Fibroblast of the aortic adventitia (primary cell): ENCODE measurements at places on chromosomes 16 and 17. TPM values are rescaled to one million over a fixed set of nuclear protein-coding genes. Genes with fewer than 3 reads are reported as not detected.

Gene ATP1B2
- total RNA-seq, result not detected in 2 replicates

DNA sequence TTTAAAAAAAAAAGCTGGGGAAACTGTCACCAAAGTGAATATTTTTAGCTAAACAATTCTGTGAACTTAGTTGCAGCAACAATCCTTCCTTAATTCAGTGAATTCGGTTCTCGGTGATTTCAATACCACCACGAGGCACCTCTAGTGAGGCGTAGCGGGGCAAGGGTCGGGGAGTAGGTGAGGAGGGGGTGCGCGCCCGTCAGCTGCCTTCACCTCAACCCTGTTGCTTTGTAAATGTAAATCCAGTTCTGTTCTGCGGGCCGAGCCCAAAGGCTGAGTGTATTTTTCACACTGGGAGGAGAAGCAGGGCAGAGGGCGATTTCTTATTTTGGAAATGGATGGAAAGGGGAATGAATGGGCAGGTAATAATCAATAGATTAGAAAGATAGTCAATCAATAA is 17.4 kb downstream of the SALL1 start:
- no peak for DNase-seq

Gene TBC1D28
- total RNA-seq, result not detected in 2 replicates

DNA sequence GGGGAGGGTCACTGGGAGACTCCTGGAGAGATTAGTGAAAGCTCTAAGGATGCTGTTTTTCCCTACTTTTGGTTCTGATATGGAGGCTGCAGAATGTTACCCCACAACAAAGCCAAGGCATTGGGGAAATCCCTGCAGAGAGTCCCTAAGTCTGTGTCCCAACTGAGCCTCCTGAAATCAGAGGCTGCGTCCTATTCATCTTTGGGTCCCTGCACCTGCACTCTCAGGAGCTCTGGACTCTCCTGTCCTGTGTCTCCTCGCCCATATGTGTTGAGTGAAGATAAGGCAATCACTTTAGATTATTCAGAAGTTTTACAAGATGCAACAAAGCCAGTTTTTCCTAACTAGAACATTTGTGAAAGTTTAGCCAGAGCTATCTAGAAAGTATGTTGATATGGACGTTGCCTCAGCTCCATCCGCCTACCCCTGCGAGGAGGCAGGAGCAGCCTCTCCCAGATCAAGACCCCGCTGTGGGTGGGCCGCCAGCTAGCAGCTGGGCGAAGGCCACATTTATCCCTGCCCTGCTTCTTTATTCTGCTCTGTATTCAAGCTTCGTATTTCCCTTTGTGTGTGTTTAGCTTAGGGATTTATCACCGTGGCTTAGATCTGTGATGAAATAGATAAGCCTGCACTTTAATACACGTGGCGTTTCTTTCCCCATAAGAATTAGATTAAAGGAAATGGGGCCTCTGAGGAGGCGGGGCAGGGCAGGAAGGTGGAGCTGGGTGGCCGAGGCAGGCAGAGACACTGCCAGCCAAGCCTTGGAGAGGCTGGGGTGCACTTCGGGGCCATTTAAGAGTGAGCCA is 37.4 kb downstream of the SHISA6 start:
- DNase-seq, result no peak

- no peak for DNase-seq
Measured at GRCh38 chr17:47894498-47895346, 1.3 kb upstream of the SP2 start.

Gene CD300LG
- total RNA-seq, result not detected in 2 replicates

GRCh38 chr17:77722366-77722765 is 236.1 kb upstream of the TNRC6C start:
- DNase-seq, result no peak

- DNase-seq, result peak; percentile 85
Measured at GRCh38 chr16:12092544-12092921, 116.0 kb downstream of the SNX29 start.

DNA sequence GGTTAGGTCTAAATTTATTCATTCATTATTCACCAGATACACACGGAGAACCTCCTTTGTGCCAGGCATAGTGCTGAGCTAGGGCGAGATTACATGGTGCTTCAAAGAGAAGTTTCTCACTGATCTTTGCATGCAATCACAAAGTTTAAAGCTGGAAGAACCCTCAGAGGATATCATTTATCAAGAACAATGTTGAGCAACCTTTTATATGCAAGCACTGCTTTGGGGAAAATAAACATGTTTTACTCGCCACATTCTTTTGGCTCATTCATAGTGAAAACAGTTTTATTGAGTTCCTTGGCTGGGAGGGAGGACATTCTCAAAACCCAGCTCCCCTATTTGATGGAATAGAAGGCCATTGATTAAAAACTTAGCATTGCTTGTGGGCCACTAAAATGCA is 49.8 kb upstream of the XYLT1 start:
- DNase-seq, result peak; percentile 71

- no peak for DNase-seq
Measured at GRCh38 chr17:66667090-66667489, 167.8 kb upstream of the CACNG5 start.

Gene AATK
- 0.16 and 0.18 TPM in 2 replicates for total RNA-seq

Gene NECAB2
- total RNA-seq, result 0.18 and 0.90 TPM in 2 replicates

Gene TP53TG3C
- total RNA-seq, result not detected in 2 replicates

DNA sequence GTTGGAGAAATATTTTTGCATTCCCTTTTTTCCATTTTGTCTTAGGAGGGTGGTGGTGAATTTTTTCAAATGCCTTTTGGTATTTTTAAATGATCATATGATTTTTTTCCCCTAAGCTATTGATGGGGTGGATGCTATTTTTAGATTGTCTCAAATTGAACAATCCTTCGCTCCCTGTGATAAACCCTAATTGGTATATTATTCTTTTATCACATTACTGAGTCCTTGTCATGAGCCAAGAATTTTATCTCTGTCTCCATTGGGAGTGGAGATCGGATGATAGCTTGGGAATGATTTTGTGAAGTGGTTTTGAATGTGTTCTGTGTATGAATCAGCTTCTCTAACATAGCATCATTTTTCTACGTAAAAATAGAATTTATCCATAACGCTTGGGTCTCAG is 15.4 kb downstream of the NECAB2 start:
- DNase-seq, result peak; percentile 47

Gene ARHGDIG
- 1.6 TPM in 1 of 2 replicates, not detected in the other for total RNA-seq

Gene NOD2
- total RNA-seq, result not detected in 2 replicates

- DNase-seq, result no peak
Measured at GRCh38 chr16:51113236-51114125, 37.6 kb downstream of the SALL1 start.

Gene CA7
- not detected in 2 replicates for total RNA-seq

GRCh38 chr17:50889528-50890118 is 23.5 kb upstream of the TOB1 start:
- DNase-seq, result no peak

Gene CCDC78
- 1.1 and 1.8 TPM in 2 replicates for total RNA-seq

Gene TMEM114
- not detected in 2 replicates for total RNA-seq

- no peak for DNase-seq
Measured at GRCh38 chr16:23865853-23866252, 30.1 kb downstream of the PRKCB start.

DNA sequence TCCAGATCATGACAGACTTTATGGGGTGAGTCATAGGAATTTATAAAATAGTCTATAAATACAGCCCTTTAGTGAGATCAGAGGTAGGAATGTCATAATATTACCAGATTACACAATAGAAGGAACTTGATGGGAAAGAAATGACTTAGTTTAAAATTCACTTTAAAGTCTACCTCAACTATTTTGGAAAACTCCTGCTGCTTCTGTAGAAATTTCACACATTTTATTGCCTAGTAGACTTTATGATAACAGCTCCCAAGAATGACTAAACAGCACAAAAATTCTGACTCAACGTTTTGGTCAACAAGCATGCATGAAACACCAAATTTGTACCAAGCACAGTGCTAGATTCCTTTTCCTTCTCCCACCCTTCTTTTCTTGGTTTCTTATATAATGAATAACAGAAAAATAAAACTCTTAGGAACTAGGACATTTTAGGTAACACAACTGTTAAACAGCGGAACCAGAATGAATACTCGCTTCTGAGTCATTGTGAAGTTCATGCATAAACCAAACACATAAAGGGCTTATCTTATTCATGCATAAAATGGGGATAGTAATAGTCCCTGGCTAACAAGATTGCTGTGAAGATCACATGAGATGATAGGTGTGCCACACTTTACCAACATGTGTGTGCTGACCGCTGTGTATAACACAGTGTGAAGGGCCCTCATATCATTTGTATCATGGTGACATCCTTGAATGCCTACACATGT is 243.9 kb downstream of the CDH8 start:
- DNase-seq, result peak; percentile 0

DNA sequence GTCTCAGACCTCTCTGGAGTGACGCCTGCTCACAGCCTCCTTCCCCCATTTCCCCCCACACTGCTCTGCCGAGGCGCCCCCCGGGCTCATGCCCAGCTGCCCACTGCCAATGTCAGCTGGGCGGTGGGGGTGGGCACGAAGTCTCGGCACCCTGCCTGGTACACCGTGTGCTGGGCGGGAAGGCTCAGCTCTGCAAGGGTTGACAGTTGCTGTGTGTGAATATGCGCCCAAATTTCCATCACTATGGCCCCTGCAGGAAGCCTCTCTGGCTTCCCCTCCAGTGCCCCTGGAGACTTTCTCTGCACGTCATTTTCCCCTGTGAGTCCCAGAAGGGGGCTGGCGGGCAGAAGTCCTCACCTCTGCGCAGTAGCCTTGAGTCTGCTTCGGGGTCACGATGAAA is 11.6 kb upstream of the CAMKK1 start:
- DNase-seq, result no peak

Gene ATP5PD
- 513 and 829 TPM in 2 replicates for total RNA-seq

Gene KRT33B
- not detected in 2 replicates for total RNA-seq

DNA sequence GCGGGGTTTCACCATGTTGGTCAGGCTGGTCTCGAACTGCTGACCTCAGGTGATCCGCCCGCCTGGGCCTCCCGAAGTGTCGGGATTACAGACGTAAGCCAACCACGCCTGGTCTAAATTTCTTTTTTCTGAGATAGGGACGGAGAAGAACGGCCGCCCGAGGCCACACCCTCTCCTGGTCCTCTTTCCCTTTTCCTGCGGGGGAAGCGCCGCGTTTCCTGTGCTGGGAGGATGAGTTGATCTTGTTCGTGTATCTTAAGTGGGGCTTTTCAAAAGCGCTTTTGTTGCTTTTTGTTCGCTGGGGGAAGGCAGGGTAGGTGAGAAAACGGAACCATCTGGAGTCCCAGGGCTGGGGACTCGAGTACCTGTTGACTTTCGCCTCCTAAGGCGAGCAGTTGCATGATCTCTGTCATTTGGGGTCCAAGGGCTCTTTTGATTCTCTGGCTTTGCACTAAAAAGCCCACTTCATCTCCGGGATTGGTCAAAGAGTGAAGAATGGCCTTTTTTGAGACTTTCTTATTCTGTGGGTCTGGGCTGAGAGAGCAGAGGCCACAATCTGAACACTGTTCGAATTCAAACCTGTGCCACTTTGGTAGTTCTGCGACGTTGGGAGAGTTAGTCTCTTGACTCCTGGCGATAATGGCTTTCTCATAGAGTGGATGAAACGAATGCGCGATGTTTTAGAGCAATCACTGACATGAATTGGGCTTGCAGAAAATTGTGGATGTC is 1.3 kb downstream of the FUS start:
- DNase-seq, result no peak

GRCh38 chr17:21676281-21677111 is 15.8 kb upstream of the KCNJ18 start:
- DNase-seq, result no peak

DNA sequence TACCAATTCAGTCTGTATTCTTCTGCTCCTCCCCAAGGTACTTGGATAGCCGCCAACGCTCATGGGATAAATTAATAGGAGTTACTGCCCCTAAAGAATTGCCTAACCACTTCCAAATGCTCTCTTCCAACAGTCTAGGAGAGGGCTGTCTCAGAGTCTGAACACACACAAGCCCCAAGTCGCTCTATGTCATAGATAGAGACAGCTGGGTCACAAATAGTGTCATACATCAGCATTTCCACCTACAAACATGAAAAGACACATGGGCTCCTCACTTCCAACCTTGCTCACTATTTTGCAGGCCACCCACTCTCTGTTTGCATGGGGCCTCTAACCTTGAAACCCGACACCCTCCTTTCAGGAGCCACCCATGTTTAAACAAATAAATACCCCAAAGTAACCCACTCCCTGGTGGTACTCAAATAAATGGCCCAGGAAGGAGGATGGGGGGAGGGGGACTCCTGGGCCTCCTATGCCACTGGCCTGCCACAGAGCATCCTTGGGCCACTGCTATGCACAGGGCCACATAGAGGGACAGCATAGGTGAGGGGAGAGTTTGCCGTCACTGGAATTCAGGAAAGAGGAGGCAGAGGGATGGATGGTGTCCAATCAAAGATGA is 265.9 kb downstream of the SOX9 start:
- DNase-seq, result no peak

Gene FA2H
- total RNA-seq, result not detected in 2 replicates

Gene MLYCD
- total RNA-seq, result 3.3 and 5.6 TPM in 2 replicates

Gene IRX3
- total RNA-seq, result 0.09 and 1.8 TPM in 2 replicates

Gene SBK1
- total RNA-seq, result under 0.01 TPM in 1 of 2 replicates, not detected in the other

- DNase-seq, result no peak
Measured at GRCh38 chr17:62749926-62750325, 58.2 kb downstream of the MARCHF10 start.

Gene G6PC1
- not detected in 2 replicates for total RNA-seq

- no peak for DNase-seq
Measured at GRCh38 chr16:3986235-3986544, 105.7 kb upstream of the CREBBP start.
